ENCODE measurements at places on chromosomes 2 and 18.
A peak's percentile ranks its signal among the peaks of the same experiment; 100 is the strongest.

DNA sequence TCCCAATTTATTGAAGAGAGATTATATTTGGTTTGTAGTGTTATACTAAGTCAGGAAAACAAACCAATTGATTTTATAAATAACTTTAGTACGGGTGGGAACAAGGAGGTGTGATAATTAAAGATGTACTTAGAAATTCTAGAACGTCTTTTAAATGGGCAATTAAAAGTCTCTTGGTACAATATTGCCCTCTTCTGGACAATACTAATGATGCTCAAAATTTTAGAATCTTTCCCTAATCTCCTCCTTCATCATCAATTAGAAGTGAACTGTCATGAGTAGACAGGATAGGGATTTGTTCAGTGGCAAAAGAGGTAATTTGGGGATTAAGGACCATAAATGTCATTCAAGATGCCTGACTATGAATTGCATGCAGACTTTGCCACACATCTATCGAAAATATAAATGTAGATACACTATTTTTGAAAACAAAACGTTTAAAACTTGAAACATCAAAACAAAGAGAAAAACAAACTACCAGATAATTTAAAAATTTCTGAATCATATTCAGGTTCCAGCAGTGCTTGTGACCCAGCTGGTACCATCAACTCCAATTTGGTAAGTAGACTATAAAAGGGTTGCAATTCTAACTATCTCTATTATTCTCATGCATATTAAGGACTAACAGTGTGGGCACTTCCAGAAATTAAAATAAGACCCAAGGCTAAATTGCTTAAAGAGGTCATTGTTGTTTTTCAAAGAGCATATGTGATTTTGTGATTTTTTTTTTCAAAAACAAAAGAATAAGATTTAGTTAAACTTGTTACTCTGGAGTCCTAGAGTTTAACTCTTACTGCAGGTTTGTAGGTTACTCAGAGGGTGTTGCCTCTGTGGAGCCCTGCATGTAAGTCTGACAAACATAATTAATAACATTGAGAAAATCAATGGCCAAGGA lies 123.5 kb downstream of the LAMA3 start:
- DNase-seq, result peak; percentile 53

- DNase-seq, result no peak
These were observed 8.6 kb upstream of the SEH1L start for GRCh38 chr18:12939162-12939561.

DNA sequence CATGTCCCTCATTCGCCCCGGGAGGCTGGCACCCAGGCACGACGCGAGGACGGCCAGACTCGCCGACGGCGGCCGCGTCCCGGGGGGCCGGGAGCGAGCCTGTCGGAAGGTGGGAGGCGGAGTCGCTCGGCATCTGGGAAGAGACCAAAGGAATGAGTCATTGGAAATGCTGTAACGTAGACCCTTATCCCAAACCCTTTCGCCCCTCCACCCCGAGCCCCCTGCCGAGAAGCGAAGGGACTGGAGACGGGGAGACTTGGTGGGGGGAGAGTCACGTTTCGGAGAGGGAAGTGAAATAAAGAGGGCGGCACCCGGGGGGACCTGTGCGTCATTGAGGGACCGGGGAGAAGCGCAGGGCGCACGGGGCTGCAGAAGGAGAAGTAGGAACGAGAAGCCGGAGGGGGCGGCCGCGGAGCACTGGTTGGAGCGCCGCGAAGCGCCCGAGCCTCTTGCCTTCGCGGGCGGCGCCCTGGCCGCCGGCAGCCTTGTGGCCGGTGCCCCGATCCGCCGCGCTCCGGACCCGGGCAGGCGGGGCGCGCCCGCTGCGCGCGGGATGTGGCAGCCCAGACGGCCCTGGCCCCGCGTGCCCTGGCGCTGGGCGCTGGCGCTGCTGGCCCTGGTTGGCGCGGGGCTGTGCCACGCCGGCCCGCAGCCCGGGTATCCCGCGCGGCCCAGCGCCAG lies at the start of gene EMILIN2:
EMILIN2 (plus strand) TSS at position 371 of the 681 bp plus-strand sequence; CDS start at position 554, 183 bp downstream.
- DNase-seq, result peak; percentile 33

- no peak for DNase-seq
These were observed 43.3 kb downstream of the KCNH7 start for GRCh38 chr2:162795312-162795711.

GRCh38 chr2:86439879-86440630 lies 1.1 kb upstream of the KDM3A start:
- DNase-seq, result no peak

DNA sequence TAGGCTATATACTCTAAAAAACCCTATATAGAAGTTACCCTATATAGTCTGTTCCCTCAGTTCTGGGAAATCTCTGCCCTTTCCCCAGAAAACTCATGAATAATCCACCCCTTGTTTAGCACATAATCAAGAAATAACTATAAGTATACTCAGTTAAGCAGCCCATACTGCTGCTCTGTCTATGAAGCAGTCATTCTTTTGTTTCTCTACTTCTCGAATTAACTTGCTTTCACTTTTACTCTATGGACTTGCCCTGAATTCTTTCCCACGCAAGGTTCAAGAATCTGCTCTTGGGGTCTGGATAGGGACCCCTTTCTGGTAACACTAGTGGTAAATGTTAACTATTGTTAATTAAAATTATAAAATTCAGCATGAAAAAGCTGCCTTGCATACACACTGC lies 17.4 kb upstream of the AP1S3 start:
- DNase-seq, result no peak

GRCh38 chr18:44637210-44638033 lies 43.3 kb upstream of the SETBP1 start:
- peak; percentile 48 for DNase-seq

DNA sequence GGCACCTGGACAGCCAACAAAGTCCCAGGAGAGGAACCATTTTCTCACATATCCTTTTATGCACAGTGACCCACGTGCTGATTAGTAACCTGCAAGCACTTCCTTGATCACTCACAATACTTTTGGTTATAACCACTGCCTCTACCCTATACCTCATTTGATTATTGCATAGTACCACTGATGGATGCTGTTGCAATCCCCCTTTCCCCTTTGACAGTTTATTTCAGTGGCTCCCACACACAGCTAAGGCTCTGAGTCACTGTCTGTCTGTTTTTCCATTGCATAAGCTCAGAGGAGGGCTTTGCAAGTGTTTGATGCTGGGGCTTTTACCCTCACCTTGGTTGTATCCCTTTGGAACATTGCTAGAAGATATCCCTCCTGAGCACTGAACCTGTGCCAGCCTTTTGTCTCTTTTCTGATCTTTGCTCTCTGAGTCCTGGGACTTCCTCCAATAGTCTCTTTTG lies 101.7 kb upstream of the RBBP8 start:
- no peak for DNase-seq

GRCh38 chr2:148557844-148558436 lies 86.6 kb upstream of the EPC2 start:
- DNase-seq, result no peak

DNA sequence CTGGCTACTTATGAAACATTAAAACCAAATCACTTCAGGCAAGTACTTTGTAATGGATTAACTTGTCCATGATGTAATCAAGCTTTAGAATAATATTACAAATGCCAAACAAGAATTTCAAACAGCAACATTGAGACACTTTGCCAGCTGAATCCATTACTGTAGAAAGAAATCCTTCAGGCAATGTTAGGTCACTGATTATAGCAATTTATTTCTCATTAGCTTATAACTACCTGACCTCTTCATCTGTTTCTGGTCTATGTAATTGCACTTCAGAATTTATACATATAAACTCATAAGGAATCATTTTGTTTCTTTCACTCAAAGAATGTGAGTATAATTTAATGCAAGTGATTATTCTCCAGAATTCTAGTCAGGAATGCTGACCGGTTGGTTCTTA lies 692.6 kb upstream of the TMEFF2 start:
- no peak for DNase-seq

DNA sequence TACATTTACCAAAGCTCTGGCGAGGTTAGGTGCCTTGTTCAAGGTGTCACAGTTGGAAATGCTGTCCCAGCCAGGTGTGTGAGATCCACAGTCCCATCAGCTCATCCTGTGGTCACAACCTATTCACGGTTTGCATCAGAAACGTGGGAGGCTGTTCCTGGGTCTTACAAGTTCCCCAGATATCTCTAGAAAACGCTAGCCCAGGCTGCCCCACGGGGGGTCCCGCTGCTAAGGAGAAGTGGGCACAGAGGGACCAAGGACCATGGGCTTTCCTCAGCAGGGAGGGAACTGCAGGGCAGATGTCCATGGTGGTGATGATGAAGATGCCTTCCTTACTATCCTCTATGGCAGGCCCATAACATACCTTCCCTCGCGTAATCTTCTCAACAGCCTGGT lies 649 bp downstream of the FECH start:
- DNase-seq, result no peak

- DNase-seq, result no peak
These were observed 678 bp upstream of the SLC16A14 start for GRCh38 chr2:230069402-230069801.

DNA sequence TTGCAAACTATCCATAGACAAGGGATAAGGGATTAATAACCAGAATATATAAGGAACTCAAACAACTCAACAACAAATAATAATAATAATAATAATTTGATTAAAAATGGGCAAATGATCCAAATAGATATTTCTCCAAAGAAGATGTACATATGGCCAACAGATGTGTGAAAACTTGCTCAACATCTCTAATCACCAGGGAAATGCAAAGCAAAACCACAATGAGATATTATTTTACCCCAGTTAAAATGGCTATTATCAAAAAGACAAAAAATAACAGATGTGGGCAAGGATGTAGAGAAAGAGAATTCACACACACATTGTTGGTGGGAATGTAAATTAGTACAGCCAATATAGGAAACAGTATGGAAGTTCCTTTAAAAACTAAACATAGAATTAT lies 26.9 kb downstream of the DNAH7 start:
- DNase-seq, result no peak

DNA sequence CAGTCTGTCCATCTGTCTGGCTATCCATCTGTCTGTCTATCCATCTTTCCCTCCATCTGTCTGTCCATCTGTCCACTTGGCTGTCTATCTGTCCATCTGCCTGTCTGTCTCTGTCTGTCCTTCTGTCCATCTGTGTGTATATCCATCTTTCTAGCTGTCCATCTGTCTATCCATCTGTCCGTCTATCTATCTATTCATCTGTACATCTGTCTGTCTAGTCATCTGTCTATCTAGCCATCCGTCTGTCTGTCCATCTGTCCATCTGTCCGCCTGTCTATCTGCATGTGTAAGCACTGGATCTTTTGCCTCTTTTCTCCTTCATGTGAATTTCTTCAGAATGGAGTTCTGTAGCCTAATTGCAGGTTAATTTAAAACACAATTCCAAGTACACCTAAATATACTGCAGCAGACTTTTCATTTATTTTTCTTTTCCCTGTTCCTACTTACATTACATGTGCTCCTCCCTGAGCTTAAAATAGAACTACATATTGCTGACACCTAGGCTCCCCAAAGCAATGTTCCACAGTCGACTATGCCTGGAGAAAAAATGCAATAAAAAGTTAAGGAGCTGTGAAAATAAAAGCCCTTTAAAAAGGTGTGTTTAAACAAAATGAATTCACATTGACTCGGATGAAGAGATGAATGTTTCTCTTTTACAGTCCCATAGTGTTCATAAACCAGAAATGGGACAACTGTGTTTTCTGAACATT lies 37.4 kb upstream of the TXNDC2 start:
- no peak for DNase-seq

GRCh38 chr2:72395096-72395495 lies 247.4 kb upstream of the CYP26B1 start:
- DNase-seq, result no peak

DNA sequence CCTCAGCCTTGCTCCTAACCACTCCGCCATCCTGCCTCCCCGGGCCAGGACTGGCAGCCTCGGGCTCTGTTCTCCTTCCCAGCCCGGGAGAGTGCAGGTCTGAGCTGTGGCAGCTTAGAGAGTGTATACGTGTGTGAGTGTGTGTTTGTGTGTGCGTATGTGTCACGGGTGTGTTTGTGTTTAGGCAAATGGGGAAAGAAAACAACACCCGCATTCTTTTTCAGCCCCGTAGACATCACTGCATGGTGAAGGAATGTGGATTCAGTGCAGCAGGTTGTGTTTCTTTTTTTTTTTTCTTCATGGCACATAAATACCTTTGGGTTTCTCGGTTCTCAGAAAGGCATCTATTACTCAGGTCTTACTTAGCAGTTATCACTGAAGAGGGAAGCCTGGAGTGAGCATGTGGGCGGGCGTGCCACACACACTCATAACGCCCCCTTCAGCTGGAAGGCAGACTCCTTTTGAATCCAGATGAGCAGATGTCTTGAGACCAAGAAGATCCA lies 44.2 kb downstream of the GLI2 start:
- DNase-seq, result peak; percentile 27

GRCh38 chr2:196239622-196240587 lies 68.5 kb upstream of the STK17B start:
- peak; percentile 27 for DNase-seq

DNA sequence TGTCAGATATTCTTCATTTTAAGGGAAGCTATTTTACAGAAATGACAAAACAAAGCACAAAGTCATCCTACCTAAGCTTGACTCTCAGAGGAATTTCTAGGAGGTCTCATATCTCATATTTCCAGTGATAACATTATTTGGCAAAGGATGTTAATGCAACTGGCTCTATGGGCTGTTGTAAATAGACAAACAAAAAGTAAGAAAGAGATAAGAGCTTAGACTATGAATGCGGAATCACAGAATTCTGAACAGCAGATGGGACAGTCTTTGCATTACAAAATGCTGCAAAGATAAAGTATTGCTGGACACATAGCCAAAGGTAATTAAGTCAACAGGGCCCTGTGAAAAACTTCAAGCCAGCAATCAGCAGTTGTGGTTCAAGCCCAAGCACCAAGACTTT lies 23.9 kb downstream of the PIAS2 start:
- no peak for DNase-seq
